ENCODE measurements at places on chromosomes 4 and X.

- no peak for DNase-seq
Observed at GRCh38 chrX:71514367-71515037, 18.4 kb upstream of the OGT start.

DNA sequence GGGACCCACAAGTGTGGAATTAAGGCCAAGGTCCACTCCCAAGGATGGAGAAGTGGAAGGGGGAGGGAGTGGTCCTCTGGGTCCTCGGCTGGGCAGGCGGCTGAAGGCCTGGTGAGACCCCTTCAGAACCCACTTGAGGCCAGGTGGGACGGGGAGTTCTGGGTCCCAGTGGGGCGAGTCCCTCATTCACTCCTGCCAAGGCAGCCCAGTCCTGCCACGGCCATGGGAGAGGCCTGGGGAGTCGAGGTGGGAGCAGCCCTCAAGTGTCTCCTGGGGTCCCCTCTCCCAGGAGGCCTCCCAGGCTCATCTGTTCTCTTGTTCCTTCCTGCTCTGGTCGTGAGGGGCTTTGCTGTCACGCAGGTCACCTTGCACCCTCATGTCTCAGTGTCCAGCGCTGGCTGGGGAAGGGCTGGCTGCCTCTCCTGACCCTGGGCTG, 6.1 kb upstream of the SH3BP2 start:
- no peak for DNase-seq

DNA sequence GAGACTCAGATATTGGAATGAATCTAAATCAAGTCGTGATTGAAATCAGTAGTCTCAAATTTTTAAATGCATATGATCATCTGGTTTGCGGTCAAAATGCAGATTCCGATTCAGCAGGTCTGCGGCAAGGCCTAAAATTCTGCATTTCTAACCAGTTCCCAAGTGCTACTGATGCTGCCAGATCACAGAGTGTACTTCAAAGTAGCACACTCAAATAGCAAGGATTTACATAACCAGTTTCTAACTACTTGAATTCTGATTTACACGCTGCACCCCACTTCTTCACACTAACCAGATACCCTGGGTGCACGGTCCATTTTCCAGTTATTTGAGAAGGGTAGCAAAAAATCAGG, 752 bp downstream of the MBTPS2 start:
- DNase-seq, result no peak

GRCh38 chr4:107854356-107855022, 29.8 kb downstream of the SGMS2 start:
- DNase-seq, result no peak

- DNase-seq, result no peak
Observed at GRCh38 chr4:123673971-123674370, 277.4 kb downstream of the SPRY1 start.

DNA sequence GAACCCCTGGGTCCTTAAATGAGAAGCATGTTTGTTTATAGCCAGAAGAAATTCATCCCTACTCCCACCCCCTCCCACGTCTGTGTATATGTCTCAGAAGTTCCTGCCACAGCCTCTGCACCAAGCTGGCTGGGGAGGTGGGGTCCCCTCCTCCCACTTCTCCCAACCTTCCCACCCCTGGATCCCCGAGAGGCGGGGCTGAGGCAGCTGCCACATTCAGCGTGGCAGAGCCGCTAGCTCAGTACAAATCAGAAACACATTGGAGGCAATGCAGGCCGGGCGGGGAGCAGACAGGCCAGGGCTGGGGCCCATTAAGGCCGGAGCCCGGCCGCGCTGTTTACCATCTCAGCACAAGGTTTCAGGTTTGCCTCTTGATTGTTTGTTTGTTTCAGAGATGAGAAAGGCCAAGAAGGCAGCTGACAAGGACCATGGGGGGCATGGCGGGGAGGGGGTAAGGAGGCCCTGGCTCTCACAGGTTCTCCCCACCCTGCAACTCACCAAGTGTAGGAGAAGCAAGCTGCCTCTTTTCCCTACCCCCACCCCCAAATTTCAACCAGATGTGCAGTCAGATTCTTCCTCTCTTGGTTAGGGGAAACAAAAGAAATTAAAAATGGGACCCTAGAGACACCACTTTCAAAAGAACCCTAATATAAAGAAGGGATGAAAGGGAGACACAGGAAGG, 22.3 kb downstream of the PJA1 start:
- DNase-seq, result no peak

GRCh38 chr4:129328162-129328561, 232.2 kb downstream of the C4orf33 start:
- no peak for DNase-seq

DNA sequence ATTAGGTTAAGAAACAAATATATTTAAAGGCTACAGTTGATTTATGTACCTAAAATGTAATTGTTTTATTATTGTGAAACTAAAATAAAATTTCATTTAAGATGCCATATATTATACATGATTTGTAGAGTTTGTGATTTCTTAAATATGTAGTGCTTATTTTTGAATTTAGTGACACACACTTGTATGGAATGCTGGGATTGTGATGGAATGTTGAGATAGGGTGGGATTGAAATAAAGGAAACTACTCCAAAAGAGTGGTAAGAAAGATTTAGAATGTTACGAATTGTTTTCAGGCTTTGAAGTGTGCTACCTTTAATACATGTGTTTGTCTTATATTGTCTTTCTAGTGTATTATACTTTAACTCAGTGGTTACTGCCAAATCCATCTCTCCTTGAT, 330.3 kb upstream of the PITX2 start:
- peak; percentile 1 for DNase-seq

DNA sequence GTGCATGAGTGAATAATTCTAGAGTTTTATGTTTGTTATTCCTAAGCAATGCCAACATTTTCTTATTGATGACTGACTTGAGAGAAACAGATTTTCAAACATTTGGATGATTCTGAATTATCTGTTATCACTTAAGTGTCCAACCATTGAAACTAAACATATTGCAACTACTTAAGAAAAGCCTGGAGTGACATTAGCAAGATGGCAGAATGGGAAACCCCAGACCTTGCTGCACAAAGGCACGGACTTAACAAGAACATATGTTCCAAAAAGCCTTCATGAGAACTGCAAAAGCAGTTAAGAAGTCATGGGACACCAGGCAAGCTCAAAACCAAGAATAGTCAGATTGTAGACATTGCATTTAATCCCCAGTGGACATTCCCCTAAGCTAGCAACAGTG, 215.1 kb downstream of the DCHS2 start:
- DNase-seq, result no peak

- DNase-seq, result peak; percentile 9
Observed at GRCh38 chr4:161762796-161763195, 401.0 kb downstream of the FSTL5 start.

GRCh38 chr4:82123934-82124333, 249.9 kb downstream of the HNRNPD start:
- no peak for DNase-seq

GRCh38 chr4:180617196-180617595, 1626.0 kb upstream of the TENM3 start:
- DNase-seq, result no peak

GRCh38 chr4:155497306-155497705, 120.5 kb upstream of the MAP9 start:
- DNase-seq, result no peak

DNA sequence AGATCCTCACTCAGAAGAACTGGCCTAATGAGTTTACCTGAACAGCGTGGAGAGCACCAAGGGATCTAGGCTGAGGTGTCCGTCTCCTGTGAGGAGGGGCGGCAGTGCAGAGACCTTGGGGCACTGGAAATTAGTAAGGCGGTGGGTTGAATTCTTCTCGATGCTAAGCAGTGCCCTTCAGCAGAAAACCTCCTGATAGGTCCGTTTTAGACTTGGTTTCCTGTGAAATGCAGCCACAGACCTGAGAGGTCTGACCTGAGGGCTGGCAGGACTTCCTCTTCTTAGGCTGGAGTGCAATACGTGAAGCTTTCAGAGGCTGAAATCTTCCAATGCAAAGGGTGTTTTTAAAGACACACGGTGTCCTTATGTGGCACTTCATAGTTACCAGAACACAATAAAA, at the start of gene CLNK:
Gene CLNK, minus strand, starts transcription at position 138 of the 400 bp plus-strand sequence. CDS start 16,899 bp downstream, outside the sequence.
- DNase-seq, result no peak

DNA sequence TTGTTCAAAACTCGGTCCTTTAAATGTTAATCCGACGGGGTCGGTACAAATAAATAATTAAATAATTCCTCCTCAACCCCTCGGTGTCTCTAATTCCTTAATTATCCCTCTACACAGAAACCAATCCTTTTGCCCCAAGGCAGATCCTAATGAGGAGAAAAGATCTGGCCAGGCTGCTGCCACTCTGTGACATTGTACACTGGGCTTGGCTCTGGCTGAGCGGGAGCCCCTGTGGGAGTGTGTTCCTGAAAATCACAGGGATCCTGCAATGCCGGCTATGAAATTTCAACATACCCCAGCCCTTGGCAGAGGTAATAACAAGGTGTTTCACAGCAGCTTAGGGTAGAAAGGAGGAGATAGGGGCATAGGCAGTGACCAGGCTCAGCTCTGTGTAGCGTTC, 96.0 kb downstream of the DHRSX start:
- no peak for DNase-seq

DNA sequence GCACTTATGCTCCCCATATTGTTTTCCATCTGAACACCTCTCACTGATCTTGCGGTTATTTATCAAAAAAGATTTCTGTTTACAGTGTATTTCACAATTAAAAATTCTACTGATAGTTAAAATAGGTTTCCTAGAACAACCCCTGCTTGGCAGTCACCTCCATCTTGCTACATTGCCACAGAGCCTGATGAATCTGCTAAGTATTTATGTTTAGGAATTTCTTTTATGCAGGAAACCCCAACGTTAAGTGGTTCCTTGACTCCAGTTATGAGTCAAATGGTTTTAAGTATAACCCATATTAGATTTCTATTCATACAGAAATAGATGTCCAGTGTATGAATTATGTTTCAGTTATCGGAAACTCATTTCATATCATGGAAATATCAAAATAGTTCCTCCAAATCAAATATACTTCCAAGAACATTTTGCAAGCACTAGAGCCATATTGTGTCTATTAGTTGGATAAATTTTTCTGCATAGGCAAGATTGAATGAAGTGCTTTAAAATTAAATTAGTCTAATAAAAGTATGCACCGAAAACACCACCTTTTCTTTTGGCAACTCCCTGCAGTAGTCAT, 20.6 kb downstream of the GALNT7 start:
- DNase-seq, result no peak

- DNase-seq, result peak; percentile 22
Observed at GRCh38 chr4:155667568-155668511, 1.2 kb downstream of the GUCY1A1 start.

DNA sequence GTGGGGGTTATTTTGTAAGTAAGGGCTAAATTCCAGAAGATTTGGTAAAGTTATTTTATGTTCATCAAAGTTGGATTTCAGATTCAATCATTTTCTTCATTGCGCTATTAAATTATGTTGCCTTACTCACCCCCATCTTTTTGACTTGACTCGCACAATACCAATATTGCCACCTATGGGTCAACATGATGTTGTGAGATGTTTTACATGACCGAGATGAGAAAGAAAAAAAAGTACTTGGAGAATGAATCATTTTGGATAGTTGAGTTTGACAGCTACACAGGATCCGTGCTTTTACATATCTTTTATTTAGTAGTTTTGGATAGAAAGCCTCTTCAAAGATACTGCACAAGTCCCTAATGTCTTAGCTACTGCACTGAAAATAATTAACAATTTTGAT, 224.2 kb upstream of the EMCN start:
- DNase-seq, result peak; percentile 1

DNA sequence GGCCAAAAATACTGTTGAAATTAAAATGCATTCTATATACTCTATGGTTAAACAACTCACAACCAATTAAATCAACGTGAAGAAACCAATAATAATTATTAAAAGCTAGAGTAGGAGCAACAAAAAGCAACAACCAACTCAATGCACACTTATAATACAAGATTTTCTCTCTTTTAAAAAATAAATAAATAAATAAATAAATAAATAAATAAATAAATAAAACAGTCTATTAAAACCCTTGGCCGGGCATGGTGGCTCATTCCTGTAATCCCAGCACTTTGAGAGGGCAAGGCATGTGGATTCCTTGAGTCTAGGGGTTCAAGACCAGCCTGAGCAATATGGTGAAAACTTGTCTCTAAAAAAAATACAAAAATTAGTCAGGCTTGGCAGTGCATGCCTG, 62.7 kb downstream of the ENOX2 start:
- no peak for DNase-seq

DNA sequence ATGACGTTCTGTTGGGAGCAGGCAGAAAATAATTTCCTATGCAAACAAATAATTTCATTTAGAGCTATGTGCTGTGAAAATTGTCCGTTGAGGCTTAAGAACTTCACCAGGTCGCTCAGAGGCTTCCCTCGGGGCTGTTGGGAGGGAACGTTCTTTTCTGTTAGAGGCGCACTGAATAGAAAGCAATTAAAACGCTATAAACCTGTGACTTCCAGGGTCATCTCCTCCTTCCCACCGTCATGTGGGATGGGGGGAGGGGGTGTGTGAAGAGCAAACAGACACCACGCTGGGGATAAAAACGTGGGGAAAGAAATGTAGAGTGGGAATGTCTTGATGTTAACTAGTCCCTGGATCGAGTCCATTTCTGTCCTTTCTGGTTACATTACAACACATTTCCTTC, 35.2 kb upstream of the ZNF518B start:
- no peak for DNase-seq

GRCh38 chr4:1086011-1086410, 27.4 kb downstream of the RNF212 start:
- DNase-seq, result no peak

GRCh38 chr4:3715061-3715854, 50.9 kb upstream of the ADRA2C start:
- DNase-seq, result no peak

DNA sequence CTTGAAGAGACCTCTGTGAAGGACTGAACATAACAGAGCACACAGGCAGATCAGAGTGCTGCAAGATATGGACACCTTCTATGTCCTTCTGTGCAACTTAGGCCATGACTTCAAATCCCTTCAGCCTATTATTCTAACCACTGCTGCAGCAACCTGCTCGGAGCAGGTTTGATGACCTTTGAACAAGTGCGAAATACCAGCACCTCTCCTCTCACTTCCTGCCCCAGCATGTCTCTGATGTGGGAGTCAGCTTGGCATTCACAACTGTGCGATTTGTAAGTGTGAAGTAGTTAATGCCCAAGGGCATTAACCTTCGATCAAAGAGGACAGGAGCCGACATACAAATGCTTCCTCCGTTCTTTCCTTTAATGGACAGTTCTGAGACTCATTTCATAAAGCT, 1.6 kb upstream of the EXOC1 start:
- DNase-seq, result no peak

DNA sequence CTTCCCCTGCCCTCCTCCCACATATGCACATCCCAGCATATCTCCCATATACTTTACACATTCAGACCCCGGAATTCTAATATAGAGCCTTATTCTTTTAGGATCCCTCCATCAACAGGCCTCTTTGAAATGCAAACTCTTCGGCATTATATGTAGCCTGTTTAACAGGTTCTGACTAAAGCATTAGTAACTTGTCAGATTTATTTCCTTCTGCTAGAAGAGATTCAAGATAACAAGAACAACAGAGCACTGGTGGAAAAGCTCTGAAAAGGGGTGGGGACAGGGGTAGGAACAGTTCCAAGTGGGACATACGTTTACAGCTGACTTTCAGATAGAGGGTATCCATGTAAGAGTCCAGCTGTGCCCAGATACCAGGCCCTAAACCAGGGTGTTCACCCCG, 31.7 kb upstream of the PRPS1 start:
- no peak for DNase-seq

Data from HTR-8/SVneo (cell line).